ENCODE measurements at places on chromosomes 13 and 19. TPM values are rescaled to one million over a fixed set of nuclear protein-coding genes. Genes with fewer than 3 reads are reported as not detected.

DNA sequence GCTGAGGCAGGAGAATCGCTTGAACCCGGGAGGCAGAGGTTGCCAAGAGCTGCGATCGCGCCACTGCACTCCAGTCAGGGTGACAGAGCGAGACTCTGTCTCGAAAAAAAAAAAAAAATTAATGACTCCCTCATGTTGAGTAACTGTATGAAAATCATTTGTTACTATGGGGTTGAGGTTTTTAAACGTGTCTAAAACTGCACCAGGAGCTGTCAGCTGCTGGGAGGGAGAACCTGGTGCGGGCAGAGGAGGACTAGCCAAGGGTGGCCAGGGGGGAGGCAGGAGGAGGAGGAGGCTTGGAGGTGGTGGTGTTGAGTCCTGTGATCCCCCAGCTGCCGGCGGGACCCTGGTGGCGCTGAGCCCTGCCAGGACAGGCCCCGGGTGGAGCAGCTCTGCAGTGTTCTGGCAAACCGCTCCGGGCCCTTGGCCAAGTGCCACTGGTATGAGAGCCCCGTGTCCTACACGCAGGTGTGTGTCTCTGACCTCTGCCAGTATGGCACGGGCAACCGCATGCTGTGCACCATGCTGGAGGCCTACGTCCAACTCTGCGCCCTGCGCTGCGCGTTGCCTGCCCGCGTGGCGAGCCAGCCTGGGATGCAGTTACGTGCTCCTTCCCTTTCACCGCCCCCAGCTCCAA lies 17.1 kb upstream of the FXYD3 start:
- H3K4me1 ChIP-seq = no peaks in the 10 kb centered on the region
- peaks cover 3% of the 10 kb centered on the region for H3K27me3 ChIP-seq
- DNase-seq = no peak

- no peak overlapping the region for H3K4me3 ChIP-seq
- no peaks in the 10 kb centered on the region for H3K36me3 ChIP-seq
- H3K27me3 ChIP-seq = no peaks in the 10 kb centered on the region
- H3K27ac ChIP-seq = no peak overlapping the region
Observed at GRCh38 chr13:48511621-48512230, 21.2 kb downstream of the RCBTB2 start.

- no peaks in the 10 kb centered on the region for H3K4me1 ChIP-seq
- H3K36me3 ChIP-seq = no peaks in the 10 kb centered on the region
- no peak overlapping the region for H3K4me3 ChIP-seq
- no peak for DNase-seq
- no peaks in the 10 kb centered on the region for H3K27me3 ChIP-seq
- no peak overlapping the region for H3K27ac ChIP-seq
Observed at GRCh38 chr13:94248454-94249228, 230.8 kb downstream of the DCT start.

DNA sequence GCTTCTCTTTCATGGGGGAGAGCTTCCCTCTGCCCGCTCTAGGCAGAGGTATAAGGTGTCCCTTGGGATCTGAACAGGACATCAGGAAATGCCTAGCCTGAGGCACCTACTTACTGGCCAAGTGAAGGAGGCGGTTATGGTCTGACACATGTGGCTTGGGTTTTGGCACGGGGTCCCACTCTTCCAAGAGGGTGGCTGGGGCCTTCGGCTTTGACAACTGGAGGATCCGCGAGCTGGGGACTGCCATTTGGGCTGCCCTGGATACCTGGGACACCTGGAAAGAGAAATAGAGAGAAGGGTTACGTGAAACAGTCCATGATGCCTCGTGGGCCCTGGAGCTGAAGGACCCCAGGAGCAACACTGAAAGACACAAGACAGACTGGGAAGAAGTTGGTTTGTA lies 22.4 kb upstream of the MIER2 start:
- H3K4me1 ChIP-seq = no peaks in the 10 kb centered on the region
- DNase-seq = no peak
- H3K36me3 ChIP-seq = no peaks in the 10 kb centered on the region
- H3K27ac ChIP-seq = no peak overlapping the region
- no peaks in the 10 kb centered on the region for H3K27me3 ChIP-seq

Gene ZIC2
- total RNA-seq = 0.85 TPM

DNA sequence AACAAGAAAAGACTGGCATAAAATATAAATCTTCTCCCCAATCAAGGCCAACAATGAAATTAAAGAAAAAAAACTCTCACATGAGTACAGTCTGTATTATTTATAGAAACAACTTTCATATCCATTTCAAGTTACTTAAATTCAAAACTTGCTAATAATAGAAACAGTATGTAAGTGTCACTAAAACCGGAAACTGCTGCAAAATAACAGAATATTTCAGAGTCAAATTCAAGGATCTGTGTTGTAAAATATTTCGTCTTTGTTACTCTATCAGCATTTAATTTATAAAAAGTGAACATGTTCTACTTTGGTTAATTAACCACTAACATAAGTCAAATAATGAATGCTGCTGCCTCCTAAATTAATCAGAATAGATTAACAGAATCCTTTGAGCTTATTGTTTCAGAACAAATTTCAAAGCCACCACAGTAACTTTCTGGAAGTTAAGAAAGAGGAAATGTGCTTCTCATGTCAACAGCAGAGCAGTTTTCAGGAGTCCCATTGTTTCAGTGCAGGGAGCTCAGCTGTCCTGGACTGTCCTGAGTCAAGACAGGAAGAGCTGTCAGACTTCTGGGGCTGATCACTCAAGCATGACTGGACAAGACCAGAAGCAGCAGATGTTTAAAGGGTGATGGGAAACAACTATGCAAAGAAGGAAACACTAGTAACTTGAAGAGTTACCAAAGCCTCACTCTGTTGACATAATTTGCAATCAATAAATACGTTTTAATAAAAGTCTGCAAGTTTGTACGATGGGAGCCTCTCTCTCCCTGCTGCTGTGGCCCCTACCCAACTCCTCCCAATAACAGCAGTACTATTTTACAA lies 76.9 kb downstream of the FOXO1 start:
- H3K27me3 ChIP-seq = no peaks in the 10 kb centered on the region
- no peak for DNase-seq
- peaks cover 62% of the 10 kb centered on the region for H3K4me1 ChIP-seq
- peak overlapping the region; percentile 27 for H3K27ac ChIP-seq
- no peak overlapping the region for H3K4me3 ChIP-seq

DNA sequence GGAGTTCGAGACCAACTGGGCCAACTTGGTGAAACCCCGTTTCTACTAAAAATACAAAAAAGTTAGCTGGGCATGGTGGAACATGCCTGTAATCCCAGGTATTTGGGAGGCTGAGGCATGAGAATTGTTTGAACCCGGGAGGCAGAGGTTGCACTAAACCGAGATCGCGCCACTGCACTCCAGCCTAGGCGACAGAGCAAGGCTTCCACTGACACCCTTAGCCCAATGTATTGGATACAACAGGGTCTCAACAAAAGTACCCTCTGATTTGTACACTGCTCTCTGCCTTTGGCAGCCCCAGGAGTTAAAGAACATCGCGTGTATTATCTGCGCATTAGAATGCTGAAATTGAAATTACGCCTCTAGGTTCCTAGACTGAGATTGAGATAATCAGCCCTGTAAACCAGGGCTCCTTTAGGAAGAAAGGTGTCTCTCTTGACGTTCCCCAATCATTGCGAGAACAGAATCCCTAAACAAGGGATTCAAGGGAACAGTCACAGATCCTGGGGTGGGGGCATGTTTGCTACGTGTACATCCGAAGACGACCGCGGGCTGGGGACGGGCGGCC lies 21.9 kb downstream of the IPO5 start:
- no peaks in the 10 kb centered on the region for H3K36me3 ChIP-seq
- peak overlapping the region; percentile 70 for H3K4me3 ChIP-seq
- peaks cover 17% of the 10 kb centered on the region for H3K4me1 ChIP-seq
- H3K27me3 ChIP-seq = no peaks in the 10 kb centered on the region

Gene SIGLEC7
- 0.65 TPM for total RNA-seq

DNA sequence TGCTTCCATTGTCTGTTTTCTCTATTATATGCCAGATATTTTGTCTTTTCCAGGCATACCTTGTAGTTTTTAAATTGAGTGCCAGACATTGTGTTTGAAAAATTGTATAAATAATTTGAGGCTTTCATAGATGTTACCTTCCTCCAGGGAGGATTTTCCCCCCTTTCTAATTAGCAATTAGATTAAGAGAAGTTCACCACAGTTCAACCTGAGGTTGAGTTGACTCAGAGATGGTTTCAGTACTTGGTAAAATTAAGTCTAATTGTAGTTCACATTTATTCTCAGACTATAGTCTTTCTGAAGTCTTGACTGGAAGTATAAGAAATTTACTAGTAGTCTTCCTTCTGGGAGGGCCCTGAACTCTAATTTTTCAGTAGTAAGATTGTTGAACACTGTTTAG lies 104.1 kb upstream of the SCEL start:
- no peaks in the 10 kb centered on the region for H3K27me3 ChIP-seq
- H3K4me1 ChIP-seq = no peaks in the 10 kb centered on the region
- H3K4me3 ChIP-seq = no peak overlapping the region
- no peak overlapping the region for H3K27ac ChIP-seq
